ENCODE measurements at places on chromosomes 12 and 14.

DNA sequence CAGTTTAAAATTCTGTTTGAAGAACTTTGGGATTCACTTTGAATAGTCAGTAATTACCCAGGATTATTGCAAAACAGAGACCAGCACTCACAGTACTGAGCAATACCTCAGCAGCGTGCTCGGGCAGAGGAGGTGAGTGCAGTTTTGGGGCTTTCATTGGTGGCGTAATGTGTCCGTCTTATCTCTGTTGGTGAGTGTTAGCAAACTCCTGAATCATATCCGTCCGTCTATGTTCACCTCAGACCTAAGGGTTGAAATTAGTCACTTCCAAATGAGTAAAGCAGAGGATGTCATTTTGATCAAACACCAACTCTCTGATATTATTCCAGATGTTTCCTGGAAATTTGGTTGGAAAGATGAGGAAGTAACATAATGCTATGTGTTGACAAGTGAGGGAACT lies 82.8 kb downstream of the BORCS5 start:
- no peak for DNase-seq

DNA sequence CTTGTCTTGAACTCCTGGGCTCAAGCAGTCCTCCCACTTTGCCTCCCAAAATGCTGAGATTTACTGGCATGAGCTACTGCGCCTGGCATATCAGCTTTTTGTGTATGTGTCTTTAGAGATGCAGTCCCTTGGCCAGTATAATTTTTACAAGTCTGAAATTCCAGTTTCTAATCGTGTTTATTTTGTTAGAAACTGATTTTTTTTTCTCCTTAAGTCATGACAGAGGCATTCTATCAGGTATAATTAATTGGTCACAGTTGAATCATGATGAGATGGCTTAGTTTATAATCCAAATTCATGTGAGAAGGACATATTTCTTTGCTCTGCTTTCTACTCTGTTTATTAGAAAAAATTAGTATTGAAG lies 98.9 kb downstream of the PCNX1 start:
- DNase-seq = no peak

GRCh38 chr14:102418853-102419240 lies 56.1 kb downstream of the TECPR2 start:
- DNase-seq = no peak

DNA sequence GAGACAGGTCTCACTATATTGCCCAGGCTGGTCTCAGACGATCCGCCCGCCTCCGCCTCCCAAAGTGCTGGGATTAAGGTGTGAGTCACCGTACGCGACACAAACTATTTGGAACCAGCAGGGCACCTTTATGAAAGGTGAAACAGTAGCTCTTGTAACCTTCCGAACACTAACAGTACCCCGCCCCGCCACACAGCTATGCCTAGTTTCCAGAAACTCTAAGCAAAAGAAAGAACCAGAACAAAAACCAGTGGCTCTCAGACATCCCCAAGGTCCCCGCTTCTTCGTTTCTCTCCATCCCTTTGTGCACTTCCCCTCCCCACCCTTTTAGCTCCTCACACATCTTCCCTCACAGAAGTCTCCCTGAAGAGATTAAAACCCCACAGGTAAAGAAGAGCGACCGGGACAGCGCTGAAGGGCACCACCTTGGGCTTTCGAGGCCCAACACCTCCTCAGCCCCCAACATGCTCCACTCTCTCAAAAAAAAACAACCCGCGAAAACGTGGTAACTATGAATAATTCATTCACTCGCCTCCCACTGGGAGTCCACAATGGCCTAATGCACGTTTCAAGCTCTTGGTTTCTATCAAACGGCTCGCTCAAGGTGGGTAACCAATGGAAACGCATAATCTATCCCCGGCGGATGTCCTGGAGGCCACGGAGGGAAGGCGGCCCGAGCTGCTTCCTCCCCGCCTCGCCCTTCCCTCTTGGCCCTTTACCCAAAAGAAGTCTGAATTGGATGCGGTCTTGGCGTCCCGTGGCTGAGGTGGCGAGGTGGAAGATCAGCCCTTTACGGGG lies 877 bp downstream of the BAG5 start:
- DNase-seq = peak; percentile 76

DNA sequence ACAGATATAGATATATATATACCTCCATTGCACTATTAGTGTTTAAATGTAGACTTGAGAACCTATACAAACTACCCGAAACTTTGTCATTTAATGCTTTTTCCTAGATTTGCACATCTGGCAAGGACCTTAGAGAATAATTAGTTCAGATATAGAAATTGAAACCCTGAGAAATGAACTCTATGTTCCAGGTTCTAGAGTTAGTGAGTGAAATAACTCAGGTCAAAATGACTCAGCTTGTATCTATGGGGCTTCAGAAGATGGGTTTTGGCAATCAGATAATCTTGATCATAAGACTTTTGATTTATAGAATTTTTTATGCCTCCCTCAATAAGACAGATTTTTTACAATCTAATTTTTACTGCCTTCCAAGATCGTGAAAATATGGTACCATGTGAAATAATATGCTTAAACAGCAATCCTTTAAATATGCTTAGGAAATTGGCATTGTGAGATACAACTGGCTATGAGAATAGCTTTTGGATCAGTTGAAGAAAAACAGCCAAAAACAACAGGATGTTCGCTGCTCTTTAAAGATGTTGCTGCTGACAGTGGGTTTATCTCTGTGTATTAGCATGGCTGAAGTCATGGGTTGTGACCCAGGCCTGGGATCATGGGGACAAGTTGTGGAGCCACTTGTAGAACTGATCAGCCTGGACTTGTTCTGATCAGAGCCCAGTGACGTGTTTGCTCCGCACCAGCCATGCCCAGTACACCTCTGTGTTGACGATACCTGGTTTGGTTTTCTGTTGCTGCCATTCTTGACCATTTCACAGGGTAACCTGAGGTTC lies 63.6 kb downstream of the TTLL5 start:
- DNase-seq = no peak

DNA sequence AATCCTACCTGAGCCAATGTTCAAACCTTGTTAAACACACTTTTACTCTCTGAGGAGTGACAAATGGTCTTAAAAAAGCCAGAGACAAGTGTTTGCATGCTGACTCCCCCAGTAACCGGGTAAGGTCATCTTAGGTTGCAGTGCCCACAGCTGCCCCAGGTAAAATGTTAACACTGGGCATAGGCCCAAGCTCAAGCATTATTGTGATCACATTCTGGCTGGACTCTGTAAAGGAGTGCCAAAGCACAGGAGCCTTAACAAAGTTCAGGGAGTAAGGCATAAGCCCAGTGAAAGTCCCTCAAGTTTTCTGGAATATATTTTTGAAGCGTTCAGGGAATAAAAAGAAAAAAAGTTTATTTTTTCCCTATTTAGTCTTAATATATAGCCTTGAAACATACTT lies 8.6 kb downstream of the EDDM3A start:
- DNase-seq = no peak
